ENCODE measurements at places on chromosomes 4 and X. TPM values are rescaled to one million over a fixed set of nuclear protein-coding genes. Genes with fewer than 3 reads are reported as not detected.

Gene LINC00632
- total RNA-seq = 10.9 TPM

GRCh38 chr4:115657991-115658650, 544.7 kb upstream of the NDST4 start:
- DNase-seq = no peak

DNA sequence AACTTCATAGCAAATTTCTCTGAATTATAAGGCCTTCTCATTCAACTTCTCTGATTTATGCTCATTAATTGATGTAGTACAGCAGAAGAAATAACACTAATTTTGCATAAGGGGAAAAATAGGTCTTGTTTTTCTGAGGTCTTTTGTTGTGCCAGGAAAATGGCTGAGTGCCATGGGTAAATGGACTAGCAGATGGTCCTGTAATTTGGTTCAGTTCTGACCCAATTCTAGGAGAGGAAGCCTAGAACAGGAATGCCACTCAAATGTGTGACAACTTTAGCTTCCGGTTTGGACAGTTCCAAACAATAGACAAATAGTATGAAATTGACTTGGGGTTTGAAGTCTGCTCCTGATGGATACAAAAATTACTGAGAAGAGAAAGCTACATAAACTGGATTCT, 6.2 kb downstream of the RAB9B start:
- no peak for DNase-seq

DNA sequence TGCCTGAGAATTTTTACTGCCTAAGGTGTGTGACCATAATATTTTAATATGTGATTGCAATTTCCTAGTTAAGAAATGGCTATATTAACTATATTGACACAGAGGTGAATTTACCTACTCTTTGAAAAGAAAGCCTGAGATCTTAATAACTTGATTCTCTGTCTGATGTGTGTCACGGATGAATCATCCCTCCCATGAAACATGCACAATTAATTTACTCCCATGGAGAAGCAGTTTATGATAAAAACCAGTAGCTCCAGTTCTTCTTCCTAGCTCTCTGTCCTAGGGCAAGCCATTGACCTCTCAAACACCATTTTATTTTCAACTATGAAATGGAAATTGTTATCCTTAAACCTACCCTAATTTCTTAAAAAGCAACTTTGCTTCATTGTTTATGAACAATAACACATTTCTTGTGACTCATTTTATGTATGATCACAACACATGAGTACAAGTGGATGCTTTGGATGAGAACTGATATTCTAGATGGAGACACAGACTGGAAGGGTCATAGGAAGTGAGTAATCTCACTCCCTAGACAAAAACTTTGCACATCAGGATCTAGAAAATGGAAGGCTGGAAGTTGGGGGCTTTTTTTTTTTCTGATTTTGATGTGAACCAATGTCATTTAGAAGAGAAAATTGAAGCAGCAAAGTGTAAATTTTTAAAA, 438.3 kb downstream of the GPAT3 start:
- no peak for DNase-seq

Gene EFHC2
- 0.45 TPM for total RNA-seq

DNA sequence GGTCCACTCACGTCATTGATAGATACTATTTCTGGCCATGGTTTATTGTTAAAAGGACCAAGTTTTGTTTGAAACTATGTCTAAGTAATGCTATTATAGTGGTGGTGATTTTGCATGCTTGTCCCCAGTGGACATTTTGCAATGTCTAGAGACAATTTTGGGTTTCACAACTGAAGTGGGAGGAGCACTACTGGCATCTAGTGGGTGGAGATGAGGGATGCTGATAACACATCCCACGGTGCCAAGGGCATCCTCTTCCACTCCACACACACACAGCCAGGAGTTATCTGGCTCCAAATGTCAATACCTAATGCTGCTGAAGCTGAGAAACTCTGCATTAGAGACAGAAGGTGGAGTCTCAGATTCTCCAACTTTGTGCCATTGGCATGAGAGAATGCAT, 131.2 kb downstream of the FRMPD4 start:
- DNase-seq = peak; percentile 5
